ENCODE measurements at places on chromosomes 6 and 20. TPM values are rescaled to one million over a fixed set of nuclear protein-coding genes. Genes with fewer than 3 reads are reported as not detected.

- no peak for DNase-seq
Observed at GRCh38 chr6:135527960-135528249, 30.4 kb upstream of the AHI1 start.

- DNase-seq = peak; percentile 32
Observed at GRCh38 chr20:50701041-50701963, 10.0 kb upstream of the RIPOR3 start.

DNA sequence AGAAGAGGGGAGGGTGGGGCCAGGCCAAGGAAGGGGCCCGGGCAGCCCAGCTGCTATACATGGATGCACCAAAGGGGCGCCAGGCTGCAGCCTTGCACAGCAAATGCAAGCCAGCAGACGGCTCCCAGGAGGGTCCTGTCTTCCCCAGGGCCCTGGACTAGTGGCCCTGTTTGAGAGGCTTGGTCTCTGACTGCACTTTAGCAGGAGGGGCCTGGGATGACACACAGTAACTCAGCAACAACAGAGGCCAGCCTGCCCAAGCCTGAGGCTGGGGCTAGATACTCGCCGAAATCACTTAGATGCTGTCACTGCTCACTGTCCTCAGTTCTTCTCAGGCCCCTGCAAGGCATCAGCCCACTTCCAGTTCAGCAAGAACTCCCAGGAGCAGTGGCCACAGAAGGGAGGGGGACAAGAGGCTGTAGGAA lies 73.5 kb downstream of the TRAM2 start:
- no peak for DNase-seq

DNA sequence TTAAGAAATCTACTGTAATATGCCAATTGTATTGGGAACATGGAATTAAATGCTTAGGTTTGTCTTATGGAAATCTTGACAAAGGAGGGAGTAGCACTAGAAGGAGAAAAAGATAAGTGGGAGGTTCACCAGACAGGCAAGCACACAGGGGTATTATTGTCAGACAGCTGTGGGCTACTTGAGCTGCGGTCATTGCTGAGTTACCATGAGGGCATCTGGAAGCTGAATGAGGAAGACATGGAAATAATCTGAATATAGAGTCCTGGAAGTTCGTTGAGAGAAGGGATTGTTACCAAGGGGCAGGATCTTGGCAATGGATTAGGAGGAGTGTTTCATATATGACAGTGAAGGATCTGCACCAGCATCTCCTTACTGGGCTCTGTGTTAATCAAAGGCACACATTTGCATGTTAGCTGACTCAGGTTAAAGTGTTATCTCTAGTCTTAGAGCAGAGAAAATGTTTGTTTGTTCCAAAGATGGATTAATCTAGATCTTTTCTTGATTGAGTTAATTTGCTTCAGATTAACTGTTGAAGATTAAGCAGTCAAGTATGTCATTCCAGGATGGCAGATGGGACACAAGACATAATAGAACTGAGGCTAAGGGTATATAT lies 53.0 kb upstream of the SUPT3H start:
- no peak for DNase-seq

DNA sequence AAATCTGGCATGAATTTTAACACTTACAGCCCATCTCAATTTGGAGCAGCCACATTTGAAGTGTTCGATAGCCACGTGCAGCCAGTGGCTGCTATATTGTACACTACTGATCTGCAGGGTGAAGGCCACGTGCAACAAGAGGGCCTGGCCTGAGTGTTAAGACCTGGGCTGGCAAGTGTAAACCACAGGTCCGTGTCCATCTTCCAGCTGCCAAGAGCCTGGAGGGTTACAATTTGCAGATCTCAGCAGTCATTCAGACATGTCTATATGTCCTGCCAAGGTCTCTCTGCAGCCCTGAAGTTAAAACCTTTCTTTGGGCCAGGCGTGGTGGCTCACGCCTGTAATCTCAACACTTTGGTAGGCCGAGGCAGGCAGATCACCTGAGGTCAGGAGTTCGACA lies 14.1 kb downstream of the SGK2 start:
- DNase-seq = no peak

DNA sequence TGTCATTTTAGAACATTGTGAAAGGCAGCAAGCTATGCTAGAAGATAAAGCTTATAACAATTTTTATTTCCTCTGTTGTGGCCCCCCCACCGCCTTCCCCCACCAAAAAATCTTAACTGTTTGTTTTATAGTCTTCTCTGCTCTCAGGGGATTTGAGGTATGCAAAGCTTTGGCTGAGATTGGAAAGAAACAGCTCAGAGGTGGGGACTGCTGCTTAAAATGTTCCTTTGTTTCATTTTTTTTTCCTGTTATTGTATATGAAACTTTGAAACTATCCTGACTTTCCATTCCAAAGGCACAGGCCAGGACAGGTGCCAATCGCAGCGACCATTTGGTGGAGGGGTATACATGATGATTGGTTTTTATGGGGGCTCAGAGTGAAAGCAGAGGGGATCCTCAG lies 114.7 kb upstream of the PHACTR1 start:
- no peak for DNase-seq

The MOG gene
- total RNA-seq = not detected

The INSM1 gene
- not detected for total RNA-seq

The FERMT1 gene
- 6.6 TPM for total RNA-seq

The CD24 gene
- 2,422 TPM for total RNA-seq
